ENCODE measurements at places on chromosomes 1 and 21.

GRCh38 chr1:37038227-37039093 lies 4.1 kb upstream of the GRIK3 start:
- DNase-seq = no peak

GRCh38 chr21:15695241-15695640 lies 34.5 kb upstream of the USP25 start:
- no peak for DNase-seq

GRCh38 chr1:32094746-32095521 lies 12.9 kb upstream of the KPNA6 start:
- DNase-seq = no peak

- no peak for DNase-seq
Observed at GRCh38 chr1:8540261-8540941, 222.5 kb downstream of the SLC45A1 start.

- no peak for DNase-seq
Observed at GRCh38 chr1:170290991-170291390, 145.2 kb downstream of the NTMT2 start.

GRCh38 chr1:198849093-198849492 lies 210.3 kb downstream of the PTPRC start:
- DNase-seq = no peak

DNA sequence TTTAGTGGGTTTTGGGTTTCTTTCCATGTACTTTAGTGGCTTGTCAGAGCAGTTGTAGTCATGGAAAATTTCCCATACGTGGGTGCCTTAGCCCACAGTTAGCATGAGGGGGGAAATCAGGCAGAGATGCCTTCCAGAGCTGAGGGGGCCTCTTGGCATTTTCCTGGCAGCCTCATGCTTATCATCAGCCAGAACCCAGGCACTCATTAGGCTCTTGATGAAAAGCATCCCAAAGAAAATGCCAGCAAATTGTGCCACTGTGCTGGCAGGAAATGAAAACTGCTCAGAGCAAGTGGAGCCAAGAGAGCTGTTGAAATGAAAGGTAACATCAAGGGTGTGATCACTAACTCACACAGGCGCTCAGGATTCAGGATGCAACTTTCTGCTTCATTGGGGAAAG lies 128.0 kb downstream of the TNNI3K start:
- no peak for DNase-seq

DNA sequence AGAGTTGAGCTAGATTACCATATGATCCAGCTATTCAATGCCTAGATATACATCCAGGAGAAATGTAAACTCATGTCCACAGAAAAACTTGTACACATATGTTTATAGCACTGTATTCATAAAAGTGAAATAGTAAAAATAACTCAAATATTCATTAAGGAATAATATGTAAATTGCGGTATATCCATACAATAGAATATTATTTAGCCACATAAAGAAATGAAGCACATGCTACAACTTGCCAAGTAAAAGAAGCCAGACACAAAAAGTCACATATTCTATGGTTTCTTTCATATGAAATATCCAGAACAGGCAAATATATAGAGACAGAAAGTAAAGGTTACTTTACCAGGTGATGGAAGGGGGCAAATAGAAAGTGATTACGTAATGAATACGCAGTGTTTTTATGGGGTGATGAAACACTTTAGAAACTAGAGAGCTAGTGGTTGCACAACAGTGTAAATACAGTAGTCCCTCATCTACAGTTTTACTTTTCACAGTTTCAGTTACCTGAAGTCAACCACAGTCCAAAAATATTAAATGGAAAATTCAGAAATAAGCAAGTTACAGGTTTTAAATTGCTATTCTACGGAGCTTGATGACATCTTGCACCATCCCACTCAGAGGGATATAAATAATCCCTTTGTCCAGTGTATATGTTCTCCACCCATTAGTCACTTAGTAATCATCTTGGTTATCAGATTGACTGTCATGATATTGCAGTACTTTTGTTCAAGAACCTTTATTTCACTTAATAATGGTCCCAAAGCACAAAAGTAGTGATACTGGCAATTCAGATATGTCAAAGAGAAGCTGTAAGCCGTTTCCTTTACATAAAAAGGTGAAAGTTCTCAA lies 62.3 kb downstream of the ZNF644 start:
- DNase-seq = no peak

GRCh38 chr1:114122941-114123618 lies 30.6 kb downstream of the SYT6 start:
- no peak for DNase-seq

DNA sequence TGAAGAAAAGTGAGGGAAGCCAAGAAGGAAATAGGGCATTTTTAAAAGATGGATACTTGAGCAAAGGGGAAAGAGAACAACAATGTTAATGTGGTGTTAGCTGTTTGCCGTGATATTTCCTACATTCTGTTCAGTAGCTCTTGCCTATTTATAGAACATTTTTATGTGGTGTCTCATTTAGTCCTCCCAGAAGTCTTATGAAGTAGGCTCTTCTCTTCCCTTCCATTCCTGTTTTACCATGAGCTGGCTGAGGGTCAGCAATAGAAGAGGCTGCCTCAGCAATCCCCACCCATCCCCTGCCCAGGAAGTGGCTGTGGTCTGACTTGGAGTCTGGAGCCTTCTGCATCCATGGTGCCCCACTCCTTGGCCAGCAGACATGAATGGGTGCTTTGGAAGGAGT lies 60.1 kb downstream of the KIAA0040 start:
- DNase-seq = no peak

All from forelimb muscle (tissue), 1 donor.